Adrenal gland (tissue), 19 donors: ENCODE measurements at places on chromosomes 3 and 15. TPM values are rescaled to one million over a fixed set of nuclear protein-coding genes. Genes with fewer than 3 reads are reported as not detected.

- DNase-seq, result no peak
Observed at GRCh38 chr3:15708882-15709677, 88.7 kb downstream of the ANKRD28 start.

DNA sequence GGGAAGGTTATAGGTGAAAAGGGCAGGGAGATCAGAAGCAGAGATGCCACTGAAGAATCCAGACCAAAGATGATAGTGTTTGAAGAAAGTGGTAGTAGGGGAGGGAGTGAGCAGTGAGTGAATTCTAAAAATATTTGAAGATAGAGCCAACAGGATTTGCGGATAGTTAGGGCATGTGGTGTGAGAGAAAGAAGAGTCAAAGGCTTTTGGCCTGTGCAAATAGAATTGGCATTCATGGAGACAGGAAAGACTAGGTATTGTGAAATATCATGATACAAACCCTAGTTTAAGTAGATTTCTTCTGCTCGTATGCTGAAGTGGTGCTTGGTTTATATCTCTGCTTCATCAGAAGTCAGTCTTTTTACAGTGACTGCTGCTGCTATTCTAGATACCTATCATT is 224.2 kb upstream of the CFAP20DC start:
- no peak for DNase-seq

DNA sequence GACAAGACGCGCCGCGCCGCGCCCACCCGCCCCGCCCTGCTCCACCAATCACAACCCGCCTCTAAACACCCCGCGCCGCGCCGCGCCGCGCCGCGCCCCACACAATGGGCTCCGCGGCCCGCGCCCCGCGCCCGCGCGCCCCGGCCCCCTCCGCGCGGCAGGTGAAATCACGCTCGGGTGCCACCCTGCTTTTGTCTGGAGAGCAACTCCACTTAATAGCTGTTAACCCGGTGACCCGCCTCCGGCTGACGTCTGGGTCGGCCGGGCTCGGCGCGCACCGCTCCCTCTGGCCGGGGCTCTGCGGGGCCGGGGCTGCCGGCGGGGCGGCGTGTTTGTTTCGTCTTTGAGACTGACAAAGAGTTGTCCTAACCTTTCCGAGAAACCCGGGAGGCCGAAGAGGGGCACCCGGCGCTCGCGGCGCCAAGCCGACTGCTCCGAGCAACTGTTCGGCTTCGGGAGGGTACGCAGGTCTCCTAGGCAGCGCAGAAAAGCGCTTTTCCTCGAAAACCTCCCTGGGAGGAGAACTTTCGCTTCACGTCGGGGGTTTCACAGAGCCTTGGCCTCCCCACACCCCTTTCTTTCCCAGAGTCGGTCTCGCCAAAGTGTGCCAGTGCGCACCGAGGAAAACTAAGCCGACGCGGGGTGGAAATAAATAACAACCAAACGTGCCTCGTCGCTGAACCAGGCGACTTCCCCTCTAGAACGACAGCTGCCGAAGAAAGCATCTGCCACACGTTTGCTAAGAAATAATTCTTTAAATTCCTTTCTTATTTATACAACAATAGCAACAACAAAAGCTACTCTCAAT is 518.4 kb downstream of the FOXP1 start:
- DNase-seq, result peak; percentile 50

GRCh38 chr3:155737844-155738460 is 6.9 kb downstream of the PLCH1 start:
- DNase-seq, result no peak

DNA sequence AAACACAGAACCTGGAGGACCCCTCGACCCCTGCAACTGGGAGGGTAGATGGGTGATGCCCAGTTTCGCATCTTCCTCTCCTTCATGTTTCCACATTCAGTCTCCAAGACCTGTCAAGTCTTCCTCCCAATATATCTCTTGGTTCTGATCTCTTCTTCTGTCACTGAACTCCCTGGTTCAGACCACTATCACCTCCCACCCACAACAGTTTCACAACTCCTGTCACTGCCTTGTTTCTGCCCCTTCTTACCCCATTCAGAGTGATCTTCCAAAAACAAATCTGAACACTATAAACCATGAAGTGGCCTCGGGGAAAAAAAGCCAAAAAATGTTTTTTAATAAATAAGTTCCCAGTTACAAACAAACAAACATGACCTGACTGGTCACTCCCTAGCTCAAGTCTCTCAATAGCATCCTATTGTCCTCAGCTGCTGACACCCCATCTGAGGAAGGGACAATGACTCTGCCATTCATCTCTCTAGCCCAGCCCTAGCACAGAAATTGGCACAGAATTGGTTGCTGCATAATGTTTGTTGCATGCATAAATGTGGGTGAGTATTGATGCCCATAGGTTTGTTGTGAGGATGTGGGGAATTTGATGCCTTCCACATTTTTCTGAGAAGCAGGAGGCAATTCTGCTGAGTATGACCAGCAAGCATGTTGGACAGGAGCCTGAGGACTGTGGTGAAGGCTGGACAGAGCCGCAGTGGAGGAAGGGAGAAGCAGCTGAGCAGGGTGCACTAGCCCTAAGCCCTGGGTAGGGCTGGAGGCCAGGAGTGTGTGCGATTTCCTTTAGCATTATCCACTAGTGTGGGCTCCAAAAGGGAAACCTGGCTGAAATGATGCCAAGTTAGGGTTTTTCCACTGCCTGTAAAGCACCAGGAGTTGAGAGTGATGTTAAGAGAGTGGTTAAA is 12.2 kb upstream of the XYLB start:
- no peak for DNase-seq

- no peak for DNase-seq
Observed at GRCh38 chr3:81433675-81434074, 327.8 kb downstream of the GBE1 start.

DNA sequence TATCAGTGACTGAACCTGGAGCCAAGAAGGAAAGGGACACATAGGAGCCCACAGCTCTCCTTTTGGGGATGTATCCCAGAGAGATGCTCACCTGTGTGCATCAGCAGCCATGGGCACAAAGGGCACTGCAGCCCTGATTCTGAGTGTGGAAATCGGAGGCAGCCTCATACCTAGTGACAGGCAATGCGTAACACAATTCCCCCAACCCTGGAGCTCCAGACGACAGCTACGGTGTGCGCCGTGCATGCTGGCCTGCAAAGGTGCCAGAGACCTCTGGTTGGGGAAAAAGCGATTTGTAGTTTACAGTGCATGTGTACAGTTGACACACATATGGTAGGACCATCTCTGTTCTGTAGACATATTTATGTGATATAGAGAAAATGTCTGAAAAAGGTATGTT is 59.0 kb upstream of the PLXNA1 start:
- DNase-seq, result no peak

Gene ST8SIA2
- total RNA-seq, result 0.83 TPM

DNA sequence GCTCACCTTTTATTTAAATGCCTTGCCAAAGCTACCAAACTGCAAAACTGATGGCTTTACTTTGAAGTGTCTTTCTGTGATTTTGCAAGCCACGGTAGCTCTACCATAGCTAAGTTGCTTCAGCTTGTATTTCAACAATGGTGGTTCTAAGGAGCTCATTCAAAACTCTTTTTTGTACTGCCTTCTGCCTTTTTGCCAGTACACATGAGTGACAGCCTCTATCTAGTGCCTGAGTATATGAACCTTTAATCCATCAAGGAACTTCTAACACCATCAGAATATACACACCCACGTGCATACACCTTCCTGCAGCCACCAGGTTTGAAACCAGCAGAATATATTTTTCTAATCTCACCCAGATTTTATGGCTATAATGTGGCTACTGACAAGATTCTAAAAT is 10.4 kb upstream of the NR2F2 start:
- DNase-seq, result no peak

- DNase-seq, result no peak
Observed at GRCh38 chr3:52245322-52246263, at the start of gene PPM1M. TSS of gene PPM1M (plus strand) at chr3:52245759. CDS start at chr3:52245825, 66 bp downstream.

GRCh38 chr15:91824256-91824655 is 29.3 kb upstream of the SLCO3A1 start:
- peak; percentile 84 for DNase-seq

GRCh38 chr3:4831580-4831950 is 147.7 kb upstream of the BHLHE40 start:
- no peak for DNase-seq

Gene FETUB
- total RNA-seq, result not detected

GRCh38 chr3:14832975-14833722 is 14.4 kb downstream of the FGD5 start:
- no peak for DNase-seq

Gene GP9
- 1.6 TPM for total RNA-seq

- DNase-seq, result no peak
Observed at GRCh38 chr15:85318048-85318731, 62.2 kb upstream of the AKAP13 start.

- no peak for DNase-seq
Observed at GRCh38 chr3:2300938-2301337, 202.3 kb downstream of the CNTN4 start.

Gene FBN1
- total RNA-seq, result 84.6 TPM

Gene BUB1B
- 3.0 TPM for total RNA-seq

Gene ACAN
- total RNA-seq, result 0.20 TPM
